ENCODE measurements at places on chromosomes 16 and 17.

DNA sequence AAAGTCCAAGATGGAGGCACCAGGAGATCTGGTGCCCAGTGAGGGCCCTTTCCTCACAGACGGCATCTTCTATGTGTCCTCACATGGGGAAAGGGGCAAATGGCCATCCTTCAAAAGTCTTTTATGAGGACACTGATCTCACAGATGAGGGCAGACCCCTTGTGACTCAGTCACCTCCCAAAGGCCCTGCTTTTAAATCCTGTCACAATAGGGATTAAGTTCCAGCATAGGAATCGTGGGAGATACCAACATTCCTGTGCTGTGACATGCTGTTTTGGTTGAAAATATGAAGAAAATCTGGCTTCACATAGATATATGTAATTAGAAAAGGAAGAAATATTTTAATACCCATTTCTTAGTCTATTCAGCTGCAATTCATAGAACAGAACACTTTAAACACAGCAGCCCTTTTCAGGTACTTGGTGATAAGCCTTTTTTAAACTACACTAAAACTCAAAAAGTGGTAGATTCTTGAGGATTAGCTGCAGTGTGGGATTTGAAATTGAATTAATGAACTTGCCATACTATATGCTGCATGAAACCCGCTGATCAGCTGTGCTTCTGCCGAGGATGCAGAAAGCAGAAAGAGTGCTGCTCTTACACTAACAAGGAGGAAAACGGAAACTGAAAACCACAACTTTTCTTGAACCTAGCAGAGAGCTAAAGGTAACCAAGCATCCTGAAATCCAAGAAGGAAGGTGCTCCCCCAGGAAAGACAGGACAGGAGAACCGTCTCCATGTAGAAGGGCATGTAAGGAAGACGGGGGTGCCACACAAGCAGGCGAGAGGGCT is 32.7 kb downstream of the VPS53 start:
- DNase-seq = no peak

GRCh38 chr17:11028349-11028748 is 190.5 kb upstream of the PIRT start:
- DNase-seq = no peak

- DNase-seq = no peak
Observed at GRCh38 chr17:68497885-68498319, 14.3 kb upstream of the PRKAR1A start.

DNA sequence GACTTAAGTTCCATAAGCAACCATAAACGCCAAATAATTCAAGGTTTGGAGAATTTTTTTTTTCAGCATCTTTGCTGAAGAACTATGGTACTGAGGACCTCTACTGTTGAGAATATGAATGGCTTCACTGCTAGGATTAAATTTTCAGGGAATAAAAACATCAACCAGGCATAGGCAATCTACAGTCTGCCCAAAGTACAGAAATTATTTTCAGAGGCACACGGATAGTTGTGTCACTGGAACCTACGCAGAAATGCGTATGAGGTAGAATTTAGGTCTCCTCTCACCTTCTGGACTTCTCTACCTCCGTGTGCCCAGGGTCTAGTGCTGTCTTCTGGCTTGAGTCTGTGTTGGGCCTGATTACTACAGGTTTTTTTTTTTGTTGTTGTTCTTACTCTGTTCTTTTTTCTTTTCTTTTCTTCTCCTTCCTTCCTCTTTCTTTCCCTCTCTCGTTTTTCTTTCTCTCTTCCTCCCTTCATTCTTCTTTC is 39.7 kb downstream of the NACA2 start:
- peak; percentile 41 for DNase-seq

- DNase-seq = no peak
Observed at GRCh38 chr16:19563377-19563776, 7.9 kb downstream of the VPS35L start.

- DNase-seq = no peak
Observed at GRCh38 chr17:39170109-39170508, 4.1 kb upstream of the ARL5C start.

- DNase-seq = no peak
Observed at GRCh38 chr16:454397-454940, 29.0 kb downstream of the RAB11FIP3 start.
